Brain (organoid and tissue), 16 donors: ENCODE measurements at places on chromosomes 6 and 20.

DNA sequence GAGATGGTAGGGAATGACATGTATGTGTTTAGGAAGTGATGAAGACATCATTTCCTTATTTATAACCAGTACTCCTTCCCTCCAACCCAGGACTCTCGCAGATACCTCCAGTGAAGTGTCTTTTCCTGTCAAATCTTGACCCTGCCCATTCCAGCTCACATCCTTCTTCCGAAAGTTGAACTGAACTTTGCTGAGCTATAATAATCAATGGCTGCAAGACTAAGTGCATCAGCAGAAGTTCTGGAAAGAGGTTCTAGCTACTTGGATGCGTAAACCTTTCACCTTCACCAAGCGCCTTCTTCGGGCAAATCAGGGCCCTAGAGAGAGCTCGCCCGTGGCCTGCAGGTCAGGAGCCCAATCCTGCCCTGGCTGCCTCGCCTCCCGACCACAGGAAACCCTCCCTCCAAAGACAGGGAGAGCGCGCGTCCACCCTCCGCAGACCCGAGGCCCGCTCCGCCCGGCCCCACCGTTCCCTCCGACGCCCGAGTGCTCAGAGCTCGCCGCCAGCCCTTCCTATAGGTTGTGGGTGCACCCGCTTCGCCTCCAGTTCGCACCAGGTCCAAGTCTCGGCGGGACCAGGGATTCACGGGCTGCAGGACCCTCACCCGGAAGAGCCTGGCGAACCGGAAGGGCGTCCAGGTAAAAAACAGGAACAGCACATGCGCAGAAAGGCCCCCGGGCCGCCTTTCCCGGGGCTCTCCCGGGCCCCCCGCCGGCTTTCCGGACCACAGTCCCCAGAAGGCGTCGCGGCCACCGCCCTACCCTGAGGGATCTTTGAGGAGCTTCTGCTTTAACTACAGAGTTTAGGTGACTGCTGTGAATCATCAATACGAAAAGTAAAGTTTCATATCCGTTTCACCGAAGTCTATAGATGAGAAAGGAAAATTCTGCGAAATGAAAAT, at the start of gene ZNF334:
ZNF334 (minus strand) TSS at position 617 of the 902 bp plus-strand sequence. CDS start 1,457 bp downstream, outside the sequence.
- peak; percentile 89 for DNase-seq

GRCh38 chr6:85424981-85425380, 24.9 kb upstream of the NT5E start:
- DNase-seq = no peak

DNA sequence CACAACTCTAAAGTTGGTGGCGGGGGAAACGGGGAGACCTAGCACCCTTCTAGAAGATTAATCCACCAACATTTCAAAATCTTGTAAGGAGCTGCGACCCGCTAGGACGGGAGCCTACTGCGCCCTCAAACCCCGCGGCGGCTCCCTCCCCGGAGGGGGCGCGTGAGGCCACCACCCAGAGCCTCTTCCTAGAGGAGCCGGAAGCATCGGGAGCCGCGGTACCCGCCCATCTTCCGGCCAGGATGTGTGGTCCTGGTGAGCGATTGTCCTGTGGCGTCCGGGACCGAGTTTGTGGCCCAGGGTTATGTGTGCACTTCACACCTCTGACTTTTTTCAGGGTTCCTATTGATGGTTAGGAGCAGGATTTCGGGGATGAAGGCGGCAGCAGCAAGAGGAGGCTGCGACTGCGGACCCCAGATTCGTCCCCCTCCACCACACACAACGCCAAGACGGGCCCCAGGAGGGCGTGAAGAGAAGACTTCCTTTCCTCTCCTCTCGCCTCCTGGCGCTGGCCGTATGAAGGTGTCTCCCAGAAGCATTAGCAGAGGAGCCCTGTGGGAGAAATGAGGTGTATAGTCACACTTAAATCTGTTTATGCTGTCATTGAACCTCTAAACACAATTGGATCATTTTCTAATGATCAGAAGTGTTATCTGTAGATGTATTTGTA, 10.7 kb downstream of the ZNF165 start:
- DNase-seq = peak; percentile 38

- DNase-seq = no peak
Observed at GRCh38 chr20:61753987-61754956, 311.4 kb downstream of the TAF4 start.

GRCh38 chr6:166156942-166157341, 10.7 kb downstream of the TBXT start:
- peak; percentile 58 for DNase-seq

DNA sequence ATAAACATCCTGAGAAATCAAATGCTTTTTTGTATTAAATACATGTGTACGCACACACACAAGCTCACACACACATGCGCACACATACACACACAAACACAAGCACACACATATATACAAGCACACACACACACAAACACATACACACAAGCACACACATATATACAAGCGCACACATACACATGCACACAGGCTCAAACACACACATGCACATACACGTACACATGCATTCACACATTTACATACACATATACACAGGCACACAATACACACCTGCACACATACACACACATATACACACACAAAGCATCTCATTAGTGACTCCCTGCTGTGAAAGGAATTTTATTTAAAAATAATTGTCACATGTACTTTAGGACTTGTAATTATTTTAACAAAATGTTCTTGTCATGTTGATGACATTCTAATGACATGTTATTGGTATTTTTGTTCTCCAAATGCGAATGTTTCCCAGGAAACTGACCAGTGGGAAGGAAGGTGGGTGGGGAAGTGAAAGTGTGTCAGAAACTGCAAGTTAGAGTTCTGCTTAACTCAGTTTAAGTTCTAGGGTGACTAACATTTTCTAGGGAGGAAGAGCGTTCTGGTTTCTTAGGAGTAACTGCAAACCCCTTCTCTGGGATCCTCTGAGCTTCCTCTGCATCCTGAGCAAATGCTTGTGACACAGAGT, 113.9 kb upstream of the ZNF217 start:
- DNase-seq = no peak

GRCh38 chr6:31620586-31621319, at the start of gene PRRC2A:
Gene PRRC2A, plus strand, starts transcription at chr6:31620715. Its CDS starts 2,075 bp downstream, at chr6:31622790.
- DNase-seq = peak; percentile 47

- DNase-seq = no peak
Observed at GRCh38 chr6:134719911-134720310, 230.0 kb downstream of the ALDH8A1 start.

GRCh38 chr6:94456266-94456665, 1036.9 kb upstream of the EPHA7 start:
- DNase-seq = no peak

DNA sequence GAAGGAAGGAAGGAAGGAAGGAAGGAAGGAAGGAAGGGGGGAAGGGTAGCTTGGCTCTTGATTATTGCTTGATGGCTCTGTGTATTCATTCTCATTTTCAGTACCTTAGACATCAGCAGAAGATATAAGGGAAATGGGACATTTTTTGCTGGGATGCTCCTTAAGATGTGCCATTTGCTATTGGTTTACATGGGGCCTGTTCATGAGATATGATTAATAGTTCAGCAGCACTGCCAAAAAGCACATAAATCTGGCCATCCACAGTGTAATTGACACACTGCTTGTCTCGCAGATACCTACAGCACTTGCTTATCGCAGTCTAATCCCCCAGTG, 137.5 kb upstream of the JARID2 start:
- DNase-seq = no peak

DNA sequence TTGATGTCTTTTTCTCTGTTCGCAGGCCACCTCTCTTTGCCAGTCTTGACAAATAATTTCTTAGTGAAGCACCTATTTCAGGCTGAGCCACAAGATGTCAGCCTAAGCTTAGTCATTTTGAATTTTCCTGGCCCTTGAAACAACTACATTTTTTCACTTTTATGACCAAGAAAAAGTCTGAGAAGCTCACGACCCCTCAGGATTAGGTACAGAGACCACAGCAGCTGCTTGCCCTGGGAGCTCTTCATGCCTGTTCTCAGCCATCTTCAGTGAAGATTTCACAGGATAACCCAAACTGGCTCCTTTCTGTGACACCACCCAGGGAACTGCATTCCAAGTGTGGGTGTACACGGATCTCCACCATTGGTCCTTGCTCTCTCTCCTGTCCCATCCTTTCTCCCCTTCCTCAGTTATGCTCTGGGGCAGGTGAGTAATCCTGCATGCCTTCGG, 38.4 kb upstream of the SPTLC3 start:
- peak; percentile 60 for DNase-seq

- no peak for DNase-seq
Observed at GRCh38 chr6:29723666-29724588, 693 bp downstream of the HLA-F start.

DNA sequence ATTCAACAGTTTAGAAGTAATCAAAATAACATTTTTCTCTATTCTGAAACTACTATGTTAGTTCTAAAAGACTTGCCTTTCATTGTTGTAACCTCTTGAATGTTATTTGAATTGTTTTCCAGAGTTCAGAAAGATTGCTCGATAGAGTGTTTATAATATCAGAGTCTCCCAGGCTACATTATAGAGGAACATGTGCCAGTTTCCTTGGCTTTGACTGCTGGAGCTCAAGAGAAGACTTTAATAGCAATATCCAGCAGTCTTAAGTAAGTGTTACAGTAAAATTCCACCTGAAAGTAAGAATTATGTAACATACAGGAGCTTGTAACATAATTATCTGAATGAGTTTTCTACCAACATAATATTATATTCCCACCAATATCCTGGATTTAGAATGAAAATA, 991.8 kb upstream of the ADGRB3 start:
- DNase-seq = no peak

- no peak for DNase-seq
Observed at GRCh38 chr20:23419995-23420901, 1.0 kb downstream of the NAPB start.

- no peak for DNase-seq
Observed at GRCh38 chr6:107786709-107787588, 37.2 kb downstream of the SCML4 start.

GRCh38 chr6:125208625-125209249, 55.2 kb downstream of the TPD52L1 start:
- no peak for DNase-seq

DNA sequence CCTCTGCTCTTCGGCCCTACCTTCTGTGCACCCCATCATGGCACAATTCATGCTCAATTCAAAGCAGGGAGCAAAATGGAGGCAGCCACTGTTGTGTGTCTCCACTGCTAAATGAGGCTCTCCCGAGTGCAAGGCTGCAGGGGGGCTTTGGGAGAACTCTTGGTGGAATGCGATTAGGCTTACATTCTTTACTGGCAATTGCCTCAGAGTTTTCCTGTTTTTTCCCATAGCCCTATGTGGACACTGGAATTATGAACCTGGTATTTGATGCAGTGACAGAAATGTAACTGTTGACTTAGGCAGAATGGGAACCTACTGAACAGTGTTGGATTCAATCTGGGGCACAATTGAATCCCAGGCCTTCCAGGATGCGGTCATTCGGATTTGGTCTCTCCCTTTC, 187.9 kb upstream of the GMDS start:
- DNase-seq = no peak

GRCh38 chr6:45609141-45609638, 231.5 kb upstream of the SUPT3H start:
- no peak for DNase-seq

DNA sequence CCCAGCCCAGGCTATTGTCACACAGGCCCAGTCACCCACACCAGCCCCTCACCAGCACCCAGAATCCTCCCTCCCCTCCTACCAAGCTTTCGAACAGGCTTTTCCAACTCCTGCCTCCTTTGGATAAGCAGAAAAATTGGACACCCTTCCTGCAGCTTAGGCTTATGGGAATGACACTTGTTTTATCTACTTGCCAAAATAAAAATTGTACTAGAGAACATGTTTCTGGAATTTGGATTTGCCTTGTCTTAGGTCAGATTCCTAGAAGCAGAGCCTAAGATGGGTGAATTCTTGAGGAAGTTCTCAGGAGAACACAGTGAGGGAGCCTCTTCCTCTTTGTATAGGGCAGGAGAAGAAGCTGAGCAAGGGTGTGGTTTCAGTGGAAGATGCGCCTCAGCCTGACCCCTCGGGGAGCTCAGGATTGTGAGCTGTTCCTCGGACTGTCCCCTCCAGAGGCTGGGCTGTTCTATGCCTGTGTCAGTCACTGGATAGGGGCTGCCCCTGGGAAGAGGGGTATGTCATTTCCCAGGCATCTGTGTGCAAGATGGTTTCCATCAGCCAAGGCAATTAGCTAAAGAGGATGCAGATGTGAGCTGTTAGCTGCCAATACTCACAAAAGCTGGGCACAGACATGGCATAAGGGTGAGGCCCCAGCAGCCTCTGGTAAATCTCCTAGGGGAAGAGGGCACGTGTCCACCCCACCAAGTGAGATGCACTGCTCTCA, 33.9 kb downstream of the ITPR3 start:
- no peak for DNase-seq

DNA sequence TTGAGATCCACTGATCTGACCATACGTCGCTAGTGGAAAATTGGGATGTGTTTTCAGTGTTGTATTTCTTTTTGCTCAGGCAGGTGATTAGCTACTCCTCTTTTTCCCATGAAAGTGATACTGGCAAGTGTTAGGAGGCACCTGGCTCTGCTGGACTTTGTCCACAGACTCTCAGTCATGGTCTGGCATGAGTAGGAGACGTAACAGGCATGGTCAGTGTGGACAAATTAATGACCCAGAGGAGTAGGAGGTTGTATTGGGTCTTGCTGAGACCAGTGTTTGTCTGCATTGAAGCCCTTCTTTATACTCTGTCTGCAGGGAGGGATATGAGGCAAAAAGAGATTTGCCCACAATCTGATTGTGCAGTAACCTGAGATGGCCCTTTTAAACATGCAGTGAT, 178.7 kb downstream of the DTNBP1 start:
- no peak for DNase-seq

GRCh38 chr6:54255886-54256285, 52.4 kb upstream of the TINAG start:
- DNase-seq = no peak

- DNase-seq = no peak
Observed at GRCh38 chr6:64121011-64121565, 485.5 kb downstream of the PHF3 start.

DNA sequence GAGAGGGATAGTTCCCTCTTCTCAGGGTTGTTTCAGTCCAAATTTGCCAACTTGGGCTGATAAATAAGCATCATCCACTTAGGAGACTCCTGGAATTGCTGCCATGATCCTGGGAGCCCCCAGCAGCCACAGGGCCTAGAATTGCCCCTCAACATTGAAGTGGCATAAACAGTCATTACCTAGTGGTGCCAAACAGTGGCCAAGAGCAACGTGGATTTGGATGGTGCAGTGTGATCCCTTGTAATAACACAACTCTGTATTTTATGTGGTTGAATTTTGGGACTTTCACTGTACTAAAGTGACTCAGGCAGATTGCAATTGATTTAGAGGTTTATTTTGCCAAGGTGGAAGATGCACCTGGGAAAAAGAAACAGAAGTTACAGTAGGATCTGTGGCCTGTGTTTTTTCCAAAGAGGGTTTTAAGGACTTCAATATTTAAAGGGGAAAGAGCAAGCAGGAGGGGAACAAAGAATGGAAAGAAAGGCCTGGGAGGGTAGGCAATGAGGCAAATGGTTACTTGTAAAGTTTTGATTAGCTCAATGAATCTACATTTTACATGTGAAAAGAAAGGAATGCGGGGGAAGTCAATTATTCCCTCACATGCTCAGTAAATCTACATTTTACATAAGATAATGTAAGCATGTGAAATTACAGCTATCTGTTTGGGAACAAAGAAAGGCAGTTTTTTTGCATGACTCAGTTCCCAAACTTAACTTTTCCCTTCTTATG, 168.0 kb upstream of the NOX3 start:
- DNase-seq = no peak

GRCh38 chr6:154814063-154814462, 80.8 kb downstream of the SCAF8 start:
- DNase-seq = no peak
